ENCODE measurements at places on chromosomes 12 and 14. TPM values are rescaled to one million over a fixed set of nuclear protein-coding genes. Genes with fewer than 3 reads are reported as not detected.

CBLN3 gene
- 61.1 TPM for total RNA-seq

DAAM1 gene
- total RNA-seq, result 38.7 TPM

SERPINA9 gene
- 0.40 TPM for total RNA-seq

DNA sequence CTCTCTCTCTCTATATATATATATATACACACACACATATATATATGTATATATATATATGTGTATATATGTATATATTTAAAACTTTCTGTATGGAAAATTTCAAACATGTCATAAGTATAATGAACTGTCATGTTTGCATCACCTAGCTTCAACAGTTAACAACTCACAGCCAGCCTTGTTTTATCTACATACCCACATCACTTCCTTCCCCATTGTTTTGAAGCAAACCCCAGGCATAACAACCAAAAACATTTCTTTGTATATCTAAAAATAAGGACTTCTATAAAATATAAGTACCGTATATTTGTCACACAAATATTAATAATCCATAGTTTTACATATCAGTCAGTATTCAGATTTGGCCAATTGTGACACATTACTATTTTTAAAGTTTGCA, 57.4 kb downstream of the PAPOLA start:
- peaks cover 68% of the 10 kb centered on the region for H3K36me3 ChIP-seq
- H3K4me3 ChIP-seq, result no peak overlapping the region
- no peak overlapping the region for H3K27ac ChIP-seq
- DNase-seq, result no peak

GRCh38 chr12:81021834-81022233, 56.0 kb upstream of the ACSS3 start:
- no peak overlapping the region for H3K4me3 ChIP-seq
- no peak for DNase-seq
- no peaks in the 10 kb centered on the region for H3K4me1 ChIP-seq
- H3K27me3 ChIP-seq, result no peaks in the 10 kb centered on the region

DNA sequence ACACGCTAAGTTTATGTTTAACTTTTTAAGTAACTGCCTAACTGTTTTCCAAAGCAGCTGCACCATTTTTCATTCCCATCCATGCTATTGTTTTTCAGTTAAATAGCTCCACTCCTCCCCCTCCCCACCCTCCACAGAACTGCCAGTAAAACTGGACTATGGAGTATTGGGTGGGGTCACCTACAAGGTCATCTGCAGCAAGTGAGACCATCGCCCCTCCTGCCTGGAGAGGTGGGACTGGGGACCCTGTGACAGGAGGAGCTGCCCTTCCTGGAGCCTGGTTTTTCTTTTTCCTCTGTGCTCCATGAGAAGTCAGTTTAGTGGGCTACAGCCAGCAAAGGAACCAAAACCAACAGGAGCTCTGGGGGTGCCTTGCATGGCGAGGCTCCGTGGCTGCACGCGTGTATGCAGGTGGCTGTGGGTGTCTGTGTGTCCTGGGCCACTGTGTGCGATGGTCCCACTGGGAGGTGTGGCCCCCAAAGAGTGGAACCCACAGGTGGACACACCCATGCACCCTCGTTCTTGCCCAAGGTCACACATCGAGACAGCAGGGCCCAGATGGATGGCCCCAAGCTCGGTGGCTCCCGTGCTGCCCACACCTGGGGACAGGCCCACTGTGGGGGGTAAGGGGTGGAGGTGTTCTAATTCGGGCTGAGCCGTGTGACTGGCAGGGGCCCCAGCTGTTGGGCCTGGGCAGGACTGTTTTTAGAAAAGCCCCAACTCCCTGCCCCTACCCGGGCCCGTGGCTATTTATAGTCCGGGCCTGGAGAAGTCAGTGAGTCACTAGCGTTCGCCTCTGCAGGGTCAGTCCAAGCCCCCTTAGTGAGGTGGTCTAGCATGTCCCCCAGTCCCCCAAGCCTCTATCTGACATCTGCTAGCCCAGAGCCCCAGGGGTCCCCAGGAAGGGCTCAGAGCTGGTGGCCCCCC, 2.3 kb upstream of the ADSS1 start:
- H3K27ac ChIP-seq, result no peak overlapping the region
- H3K27me3 ChIP-seq, result peaks cover 3% of the 10 kb centered on the region
- peaks cover 12% of the 10 kb centered on the region for H3K36me3 ChIP-seq
- no peak overlapping the region for H3K4me3 ChIP-seq
- no peak for DNase-seq

- H3K4me3 ChIP-seq, result no peak overlapping the region
- DNase-seq, result no peak
- H3K36me3 ChIP-seq, result no peaks in the 10 kb centered on the region
Observed at GRCh38 chr12:30546121-30546520, 149.5 kb downstream of the IPO8 start.

- peaks cover 16% of the 10 kb centered on the region for H3K27me3 ChIP-seq
- no peaks in the 10 kb centered on the region for H3K4me1 ChIP-seq
- no peaks in the 10 kb centered on the region for H3K36me3 ChIP-seq
- H3K4me3 ChIP-seq, result no peak overlapping the region
- no peak overlapping the region for H3K27ac ChIP-seq
Observed at GRCh38 chr12:108352591-108352990, 13.5 kb upstream of the CMKLR1 start.

DNA sequence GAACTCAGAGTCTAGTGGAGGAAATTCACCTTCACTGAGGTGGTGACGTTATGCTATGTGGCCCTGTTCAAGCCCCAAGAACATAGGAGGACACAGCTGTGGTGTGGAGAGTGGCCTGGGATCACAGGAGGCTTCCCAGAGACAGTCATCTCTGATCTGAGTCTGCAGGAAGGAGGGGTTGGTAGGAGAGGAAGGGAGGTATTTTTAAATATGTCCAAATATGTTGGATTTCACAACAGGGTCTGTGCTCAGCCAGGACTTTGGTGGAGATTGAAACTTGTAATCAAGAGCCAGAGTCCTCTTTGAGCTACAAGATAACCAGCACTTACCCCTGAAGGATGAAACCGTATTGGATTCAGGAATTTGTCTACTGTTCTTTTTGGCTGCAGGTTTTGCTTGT, 26.4 kb upstream of the MED13L start:
- no peak for DNase-seq
- no peaks in the 10 kb centered on the region for H3K27me3 ChIP-seq
- H3K4me1 ChIP-seq, result peaks cover 6% of the 10 kb centered on the region
- no peak overlapping the region for H3K27ac ChIP-seq
- H3K4me3 ChIP-seq, result no peak overlapping the region

DNA sequence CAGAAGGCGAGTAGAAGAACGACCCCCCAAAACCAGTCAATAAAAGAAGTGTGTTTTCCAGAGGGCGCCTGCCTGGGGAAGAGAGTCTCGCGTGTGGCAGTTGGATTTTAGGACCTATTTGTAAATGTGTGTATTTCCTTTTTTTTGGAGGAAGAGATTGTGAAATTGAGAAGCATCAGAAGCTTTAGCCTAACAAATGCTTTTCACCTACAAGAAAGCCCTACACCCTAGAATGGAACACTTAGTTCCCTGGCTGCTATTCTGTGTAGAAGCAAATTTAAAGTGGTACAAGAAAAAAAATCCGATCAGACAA, 1.3 kb downstream of the RCOR1 start:
- peak overlapping the region; percentile 76 for H3K27ac ChIP-seq
- H3K4me3 ChIP-seq, result peak overlapping the region; percentile 80
- H3K36me3 ChIP-seq, result peaks cover 7% of the 10 kb centered on the region
- DNase-seq, result no peak

DNA sequence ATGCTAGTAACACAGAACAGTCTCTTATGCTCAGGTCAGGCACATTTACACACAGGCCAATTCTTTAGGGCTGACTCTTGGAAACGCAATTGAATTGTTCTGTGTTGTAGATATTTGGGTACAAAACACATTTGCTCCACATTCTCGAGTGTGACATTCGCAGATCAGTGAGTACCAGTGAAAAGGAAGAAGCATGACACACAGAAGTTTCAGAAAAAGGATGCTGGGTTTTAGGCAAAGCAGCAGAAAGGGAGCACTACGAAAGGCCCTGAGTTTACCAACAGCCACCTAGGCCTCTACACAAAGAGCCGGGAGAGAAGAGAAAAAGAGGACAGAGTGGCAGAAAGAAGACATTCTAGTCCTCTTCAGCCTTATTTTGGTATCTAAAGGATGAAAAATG, 254.4 kb upstream of the BTG1 start:
- DNase-seq, result no peak
- peak overlapping the region; percentile 29 for H3K4me3 ChIP-seq
- H3K4me1 ChIP-seq, result peaks cover 89% of the 10 kb centered on the region
- no peaks in the 10 kb centered on the region for H3K27me3 ChIP-seq
- H3K36me3 ChIP-seq, result no peaks in the 10 kb centered on the region
- peak overlapping the region; percentile 93 for H3K27ac ChIP-seq

GRCh38 chr12:24724814-24725213, 224.1 kb downstream of the BCAT1 start:
- no peaks in the 10 kb centered on the region for H3K36me3 ChIP-seq
- H3K4me1 ChIP-seq, result peaks cover 70% of the 10 kb centered on the region
- DNase-seq, result no peak
- no peak overlapping the region for H3K4me3 ChIP-seq

- H3K36me3 ChIP-seq, result no peaks in the 10 kb centered on the region
- no peaks in the 10 kb centered on the region for H3K27me3 ChIP-seq
- no peaks in the 10 kb centered on the region for H3K4me1 ChIP-seq
- H3K27ac ChIP-seq, result no peak overlapping the region
Observed at GRCh38 chr12:16076557-16076956, 165.4 kb downstream of the DERA start.

- no peak overlapping the region for H3K4me3 ChIP-seq
- no peaks in the 10 kb centered on the region for H3K4me1 ChIP-seq
- no peaks in the 10 kb centered on the region for H3K36me3 ChIP-seq
- no peak for DNase-seq
Observed at GRCh38 chr12:114835031-114835430, 151.1 kb upstream of the TBX3 start.
